Natural killer cell (primary cell): ENCODE measurements at places on chromosomes 3 and 15.

DNA sequence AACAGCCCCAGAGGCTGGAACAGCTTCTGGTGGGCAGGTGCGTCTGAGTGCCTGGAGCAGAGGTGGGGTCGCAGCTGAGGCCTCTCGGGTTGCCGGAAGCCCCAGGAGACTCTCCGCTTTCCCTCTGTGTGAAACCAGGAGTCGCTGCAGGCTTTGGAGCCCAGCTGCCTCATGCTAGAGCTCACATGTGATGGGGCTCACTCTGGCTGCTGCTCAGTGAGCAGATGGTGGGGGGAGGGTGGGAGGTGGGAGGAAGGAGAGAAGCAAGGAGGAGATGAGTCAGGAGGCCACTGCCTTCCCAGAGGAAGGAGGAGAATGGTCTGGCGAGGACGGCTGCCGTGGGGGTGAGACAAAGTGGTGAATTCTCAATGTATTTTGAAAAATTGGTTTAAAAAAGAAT, 290.1 kb upstream of the CHRNA7 start:
- DNase-seq: no peak

DNA sequence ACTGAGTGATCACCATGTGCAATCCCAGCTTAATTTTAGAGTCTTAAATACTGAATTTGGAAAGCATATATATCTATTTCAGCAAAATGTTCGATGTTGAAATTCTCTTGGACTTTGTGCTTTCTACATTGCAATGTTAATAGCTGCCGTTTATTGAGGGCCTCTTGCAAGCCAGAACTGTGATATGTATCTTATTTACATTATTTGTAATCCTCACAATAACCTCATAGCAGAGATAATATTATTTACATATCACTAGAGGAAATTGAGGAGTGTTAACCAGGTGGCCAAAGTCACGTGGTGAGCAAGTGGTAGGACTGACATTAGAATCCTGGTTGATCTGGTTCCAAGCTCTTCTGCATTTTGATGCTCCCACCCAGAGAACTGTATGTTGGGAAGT, 254.1 kb downstream of the SLC9A9 start:
- no peak for DNase-seq

- DNase-seq: no peak
Observed at GRCh38 chr3:127680146-127680661, 7.5 kb downstream of the ABTB1 start.

DNA sequence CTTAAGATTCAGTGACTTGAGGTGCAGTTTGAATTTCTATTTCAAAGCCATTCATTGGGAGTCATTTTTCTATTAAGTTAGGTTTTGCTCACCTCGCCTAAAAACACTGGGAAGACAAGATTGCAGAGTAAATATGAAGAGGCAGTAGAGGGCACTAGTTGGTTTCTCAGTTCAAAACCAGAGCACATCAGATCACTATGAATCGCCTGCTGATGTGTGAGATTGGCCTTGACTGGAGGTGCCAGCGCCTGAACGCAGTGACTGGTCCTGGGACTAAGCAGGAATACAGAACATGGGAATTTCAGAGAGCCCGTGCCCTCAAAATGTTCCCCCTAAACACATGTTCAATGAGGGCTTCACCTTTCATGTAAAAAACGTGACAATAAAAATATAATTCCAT, 229.0 kb downstream of the ITPR1 start:
- peak; percentile 55 for DNase-seq

DNA sequence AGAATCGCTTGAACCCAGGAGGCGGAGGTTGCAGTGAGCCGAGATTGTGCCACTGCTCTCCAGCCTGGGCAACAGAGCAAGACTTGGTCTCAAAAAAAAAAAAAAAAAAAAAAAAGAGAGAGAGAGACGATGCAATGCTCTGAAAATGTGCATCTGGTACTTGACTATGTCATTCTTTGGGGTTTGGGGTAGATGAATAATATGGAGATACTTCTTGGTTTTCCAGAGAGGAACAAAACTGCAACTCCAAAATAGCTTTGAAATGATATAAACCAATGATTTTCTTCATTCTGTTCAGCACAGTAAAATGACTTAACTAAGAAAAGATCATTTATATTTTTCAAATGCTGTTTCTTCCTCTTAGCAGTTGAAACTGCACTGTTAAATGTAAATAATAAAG, 158.9 kb downstream of the ISL2 start:
- no peak for DNase-seq

DNA sequence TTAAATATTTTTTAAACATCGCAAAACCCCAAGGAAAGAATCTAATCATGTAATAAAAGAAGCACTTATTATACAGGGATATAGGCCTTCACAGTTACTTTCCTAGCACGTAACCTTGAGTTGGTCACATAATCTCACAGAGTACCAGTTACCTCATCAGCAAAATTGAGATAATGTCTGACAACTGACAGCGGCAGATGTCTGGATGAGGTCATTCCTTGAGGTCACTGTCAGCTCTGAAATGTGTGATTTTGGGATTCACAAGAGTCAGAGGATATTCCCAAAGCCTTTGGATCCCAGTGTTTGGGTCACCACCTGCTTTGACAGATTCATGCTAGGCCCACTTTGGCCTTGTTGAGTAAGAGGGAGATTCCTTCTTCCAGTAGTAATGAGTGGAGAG, 151.4 kb upstream of the SEMA6D start:
- no peak for DNase-seq
